ENCODE measurements at places on chromosomes 7 and 10. TPM values are rescaled to one million over a fixed set of nuclear protein-coding genes. Genes with fewer than 3 reads are reported as not detected.

GRCh38 chr7:77238703-77239136 lies 39.1 kb upstream of the FGL2 start:
- H3K4me3 ChIP-seq: no peak overlapping the region
- H3K27me3 ChIP-seq: no peaks in the 10 kb centered on the region
- H3K27ac ChIP-seq: no peak overlapping the region
- no peaks in the 10 kb centered on the region for H3K36me3 ChIP-seq
- H3K4me1 ChIP-seq: peaks cover 12% of the 10 kb centered on the region

DNA sequence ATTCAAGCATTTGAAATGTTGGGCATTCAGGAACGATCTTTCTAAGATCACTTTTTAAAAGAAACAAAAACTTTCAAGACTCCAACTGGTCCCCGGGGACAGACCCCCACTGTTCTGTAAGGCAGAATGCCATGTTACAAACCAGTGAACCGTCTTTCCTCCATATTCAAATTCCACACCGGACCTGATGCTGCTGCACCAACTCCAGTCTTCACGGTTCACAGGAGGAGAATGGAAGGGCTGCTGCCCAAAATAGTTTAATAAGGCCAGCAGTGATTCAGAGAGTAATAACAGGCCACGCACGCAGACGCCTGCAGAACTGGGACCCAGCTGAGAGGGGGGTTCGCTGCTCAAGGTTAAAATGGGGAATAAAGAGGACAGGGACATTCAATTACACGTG lies 47.2 kb downstream of the OSBPL3 start:
- peaks cover 9% of the 10 kb centered on the region for H3K4me1 ChIP-seq
- no peaks in the 10 kb centered on the region for H3K27me3 ChIP-seq
- no peak for DNase-seq
- no peak overlapping the region for H3K27ac ChIP-seq
- no peaks in the 10 kb centered on the region for H3K36me3 ChIP-seq

DNA sequence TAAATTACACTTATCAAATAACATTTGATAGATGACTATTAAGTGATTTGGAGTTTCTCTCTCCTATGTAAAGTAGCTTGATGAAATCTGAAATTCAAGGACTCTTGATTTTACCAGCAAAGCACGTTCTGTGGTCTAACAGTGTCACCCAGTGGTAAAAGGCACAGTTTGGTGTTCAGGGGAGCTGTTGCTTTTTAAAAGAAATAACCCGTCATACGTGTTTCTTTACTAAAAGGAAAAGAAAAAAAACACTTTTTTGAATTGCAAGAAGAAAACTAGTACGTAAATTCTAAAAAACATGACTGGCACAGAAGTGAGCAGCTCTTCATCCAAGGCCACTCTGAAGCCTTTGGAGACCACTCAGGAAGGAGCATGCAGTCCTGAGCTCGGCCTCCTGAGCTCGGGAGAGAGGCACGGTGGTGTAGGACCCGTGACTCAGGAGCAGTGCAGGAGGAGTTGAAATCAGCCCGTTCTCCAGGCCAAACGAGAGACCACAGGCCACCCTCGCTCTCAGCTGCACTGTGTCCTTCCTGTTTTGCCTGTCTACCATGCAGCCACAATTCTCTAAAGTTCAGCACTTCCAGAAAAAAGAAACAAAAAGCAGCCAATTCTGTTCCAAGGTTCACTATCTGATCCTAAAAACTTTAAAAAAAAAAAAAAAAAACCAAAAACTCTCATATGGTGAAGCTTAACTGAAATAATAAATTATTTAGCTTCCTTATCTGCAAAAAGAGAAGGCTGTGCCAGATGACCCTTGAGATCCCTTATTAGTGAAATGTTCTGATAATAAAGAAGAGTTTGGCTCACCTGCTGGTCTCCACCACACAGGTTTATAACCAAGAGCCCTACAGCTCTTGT lies 212.6 kb upstream of the FRMD4A start:
- H3K4me1 ChIP-seq: no peaks in the 10 kb centered on the region
- no peak overlapping the region for H3K27ac ChIP-seq
- H3K4me3 ChIP-seq: no peak overlapping the region
- H3K27me3 ChIP-seq: no peaks in the 10 kb centered on the region
- no peaks in the 10 kb centered on the region for H3K36me3 ChIP-seq
- no peak for DNase-seq

The LRMDA gene
- 0.86 TPM for total RNA-seq

GRCh38 chr7:40211276-40212003 lies 76.6 kb downstream of the SUGCT start:
- H3K36me3 ChIP-seq: no peaks in the 10 kb centered on the region
- no peaks in the 10 kb centered on the region for H3K27me3 ChIP-seq
- no peaks in the 10 kb centered on the region for H3K4me1 ChIP-seq
- no peak for DNase-seq

DNA sequence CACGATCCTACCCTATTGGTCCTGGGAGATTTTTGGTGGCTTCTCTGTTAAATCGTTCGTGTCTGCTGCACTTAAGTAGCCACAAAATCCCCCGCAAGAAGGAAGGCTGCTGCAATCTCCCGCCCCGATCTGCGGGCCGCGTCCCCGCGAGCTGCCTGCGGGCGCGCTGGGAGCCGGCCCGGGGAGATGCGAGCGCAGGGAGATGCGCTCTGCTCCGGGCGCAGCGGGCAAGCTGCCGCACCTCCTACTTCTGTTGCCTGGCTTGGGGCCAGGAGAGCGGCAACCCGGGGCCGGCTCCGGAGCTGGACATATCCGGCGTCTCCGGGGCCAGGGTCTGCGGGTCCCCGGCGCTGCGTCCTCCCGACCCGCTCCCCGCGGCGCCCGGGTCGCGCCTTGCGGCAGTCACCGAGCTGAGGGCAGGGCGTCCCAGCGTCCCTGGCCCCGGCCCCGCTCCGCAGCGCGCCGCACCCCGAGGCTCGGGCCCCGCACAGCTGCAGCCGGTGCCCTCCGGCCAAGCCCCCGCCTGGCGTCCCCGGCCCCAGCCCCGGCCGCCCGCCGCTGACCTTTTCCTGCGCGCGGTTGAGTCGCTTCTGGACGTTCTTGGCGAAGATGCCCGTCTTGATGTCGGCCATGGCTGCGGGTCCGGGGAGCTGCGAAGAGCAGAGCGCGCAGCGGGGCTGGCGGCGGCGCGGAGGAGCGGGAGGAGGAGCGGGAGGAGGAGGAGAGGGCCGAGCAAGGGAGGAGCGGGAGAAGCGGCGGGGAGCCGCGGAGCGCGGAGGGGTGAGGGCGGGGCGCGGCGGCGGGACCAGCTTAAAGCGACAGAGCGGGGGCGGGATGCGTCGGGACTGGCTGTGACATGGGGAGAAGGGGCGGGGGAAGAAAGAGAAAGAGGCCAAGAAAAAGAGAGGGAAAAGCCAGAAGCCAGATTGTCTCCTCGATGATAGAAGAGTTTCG lies at the start of gene AMPH:
Gene AMPH (minus strand): TSS at position 654 of the 954 bp plus-strand sequence. CDS start 22 bp downstream, at position 632.
- H3K27me3 ChIP-seq: peaks cover 22% of the 10 kb centered on the region
- no peak within 1 kb of the TSS for H3K27ac ChIP-seq
- no peaks in the 10 kb centered on the region for H3K36me3 ChIP-seq

- no peak overlapping the region for H3K4me3 ChIP-seq
- no peaks in the 10 kb centered on the region for H3K36me3 ChIP-seq
- H3K27me3 ChIP-seq: no peaks in the 10 kb centered on the region
- no peaks in the 10 kb centered on the region for H3K4me1 ChIP-seq
- H3K27ac ChIP-seq: no peak overlapping the region
These were observed 45.4 kb downstream of the VIM start for GRCh38 chr10:17273403-17273802.

DNA sequence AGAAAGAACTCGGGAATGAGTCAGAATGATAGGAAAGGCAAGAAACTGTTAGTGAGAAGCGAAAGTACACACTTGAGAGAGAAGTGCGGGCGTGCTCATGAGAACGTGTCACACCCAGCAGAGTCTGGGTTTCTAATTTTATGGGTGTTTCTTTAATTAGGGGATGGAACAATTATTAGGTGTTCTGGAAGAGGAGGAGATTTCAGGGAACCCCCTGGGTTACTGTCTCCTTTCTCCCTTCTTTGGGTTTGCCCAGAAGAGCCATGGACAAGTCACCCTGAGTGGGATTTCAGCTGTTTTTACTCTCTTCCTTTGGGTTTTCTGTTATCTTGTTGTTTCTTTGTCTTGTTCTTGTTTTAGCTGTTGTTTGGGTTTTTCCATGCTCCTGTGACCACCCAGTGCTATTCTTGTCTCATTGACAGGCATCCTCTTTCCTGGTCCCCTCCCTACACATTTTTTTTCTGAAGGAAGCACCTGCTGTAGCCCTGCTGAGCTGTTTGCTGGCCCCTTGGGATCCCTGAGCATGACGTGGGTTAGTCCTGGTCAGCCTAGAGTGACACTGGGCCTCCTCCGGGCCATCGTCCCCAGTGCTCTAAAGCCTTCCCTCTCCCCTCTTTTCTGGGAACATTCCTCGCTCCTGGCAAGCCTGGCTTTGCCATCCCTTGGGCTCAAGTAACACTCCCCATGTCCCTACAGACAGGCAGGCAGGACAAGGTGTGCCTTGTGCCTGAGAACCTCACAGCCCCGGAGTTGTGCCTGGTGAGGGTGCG lies 3.5 kb downstream of the SH2D4B start:
- peak; percentile 36 for DNase-seq
- no peaks in the 10 kb centered on the region for H3K4me1 ChIP-seq
- no peaks in the 10 kb centered on the region for H3K27me3 ChIP-seq
- no peak overlapping the region for H3K27ac ChIP-seq

- H3K4me3 ChIP-seq: no peak overlapping the region
- peaks cover 5% of the 10 kb centered on the region for H3K4me1 ChIP-seq
- H3K36me3 ChIP-seq: no peaks in the 10 kb centered on the region
- no peak for DNase-seq
These were observed 2.1 kb upstream of the LRMDA start for GRCh38 chr10:75429159-75429827.

DNA sequence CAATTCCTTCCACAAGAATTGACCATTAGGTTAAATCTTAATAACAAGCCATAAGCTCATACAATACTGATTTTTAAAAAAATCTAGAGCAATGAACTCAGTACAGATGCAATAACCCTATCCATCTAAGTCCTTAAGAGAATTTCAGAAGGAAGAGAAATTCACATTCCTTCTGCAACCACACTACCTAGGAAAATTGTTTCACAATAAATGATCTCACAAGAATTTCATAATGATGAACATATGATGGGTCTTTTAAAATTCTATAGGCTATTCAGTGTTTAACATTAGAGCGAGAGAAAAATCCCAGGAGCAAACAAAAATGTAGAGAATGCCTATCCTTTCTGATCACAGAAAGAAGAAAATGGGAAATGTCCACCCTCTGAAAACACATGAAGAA lies 70.0 kb upstream of the MAGI2 start:
- H3K4me1 ChIP-seq: no peaks in the 10 kb centered on the region
- DNase-seq: no peak
- no peak overlapping the region for H3K27ac ChIP-seq

The FXYD4 gene
- total RNA-seq: not detected

All from H1 (cell line).